ENCODE measurements at places on chromosomes 16 and 17. TPM values are rescaled to one million over a fixed set of nuclear protein-coding genes. Genes with fewer than 3 reads are reported as not detected.

GRCh38 chr16:51383909-51384308, 232.8 kb upstream of the SALL1 start:
- no peaks in the 10 kb centered on the region for H3K36me3 ChIP-seq
- no peaks in the 10 kb centered on the region for H3K4me1 ChIP-seq
- no peak overlapping the region for H3K4me3 ChIP-seq

PAM16 gene
- total RNA-seq: 42.5 TPM

DNA sequence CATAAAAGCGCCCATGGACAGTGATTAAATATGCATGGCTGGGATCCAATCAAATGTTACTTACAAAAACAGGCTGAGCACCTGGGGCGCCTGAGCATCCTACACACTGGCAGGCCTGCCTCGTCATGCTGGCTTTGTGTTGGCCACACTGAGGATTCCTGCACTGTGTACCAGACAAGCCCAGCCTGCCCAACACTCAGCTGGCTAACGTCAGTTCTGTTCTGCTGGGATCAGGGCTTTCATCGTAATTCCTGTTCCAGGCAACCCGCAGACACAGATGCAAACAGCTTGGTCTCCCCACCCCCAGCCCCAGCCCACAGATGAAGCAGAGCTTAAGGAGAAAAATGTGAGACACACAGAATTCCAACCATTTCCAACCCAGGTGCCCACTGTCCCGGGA, 30.7 kb downstream of the PIMREG start:
- peaks cover 2% of the 10 kb centered on the region for H3K4me1 ChIP-seq
- H3K36me3 ChIP-seq: no peaks in the 10 kb centered on the region
- no peaks in the 10 kb centered on the region for H3K27me3 ChIP-seq

DNA sequence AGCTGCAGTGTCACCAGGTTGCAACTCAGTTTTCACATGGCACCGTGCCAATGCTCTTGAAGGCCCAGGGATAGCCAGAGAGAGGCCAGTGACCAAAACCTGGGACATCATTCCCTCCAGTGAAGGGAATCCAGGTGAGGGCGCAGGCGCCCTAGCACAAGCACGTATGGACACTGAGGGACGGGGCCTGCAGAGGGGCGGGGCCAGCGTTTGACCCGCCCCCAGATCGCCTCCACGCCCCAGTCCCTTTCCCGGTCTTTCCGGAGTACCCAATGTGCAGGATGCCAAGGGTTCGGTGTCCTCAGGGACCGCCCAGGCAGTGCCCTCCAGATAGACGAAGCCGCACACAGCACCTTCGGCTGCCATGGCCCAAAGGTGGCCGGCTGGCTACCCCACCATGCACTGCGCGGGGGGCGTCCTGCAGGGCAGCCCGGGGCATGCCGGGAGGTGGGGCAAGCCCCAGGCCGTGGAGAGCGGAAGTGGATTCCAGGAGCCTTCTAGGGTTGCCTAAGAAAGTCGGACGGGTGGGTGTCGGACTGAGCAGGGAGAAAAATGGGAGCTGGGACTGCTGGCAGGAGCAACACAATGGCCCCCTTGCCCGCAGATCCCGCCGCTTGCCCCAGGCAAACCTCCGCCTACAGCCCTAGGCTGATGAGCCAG, 4.6 kb downstream of the SLC12A4 start:
- no peak overlapping the region for H3K27ac ChIP-seq
- no peak for DNase-seq
- peaks cover 7% of the 10 kb centered on the region for H3K36me3 ChIP-seq

DNA sequence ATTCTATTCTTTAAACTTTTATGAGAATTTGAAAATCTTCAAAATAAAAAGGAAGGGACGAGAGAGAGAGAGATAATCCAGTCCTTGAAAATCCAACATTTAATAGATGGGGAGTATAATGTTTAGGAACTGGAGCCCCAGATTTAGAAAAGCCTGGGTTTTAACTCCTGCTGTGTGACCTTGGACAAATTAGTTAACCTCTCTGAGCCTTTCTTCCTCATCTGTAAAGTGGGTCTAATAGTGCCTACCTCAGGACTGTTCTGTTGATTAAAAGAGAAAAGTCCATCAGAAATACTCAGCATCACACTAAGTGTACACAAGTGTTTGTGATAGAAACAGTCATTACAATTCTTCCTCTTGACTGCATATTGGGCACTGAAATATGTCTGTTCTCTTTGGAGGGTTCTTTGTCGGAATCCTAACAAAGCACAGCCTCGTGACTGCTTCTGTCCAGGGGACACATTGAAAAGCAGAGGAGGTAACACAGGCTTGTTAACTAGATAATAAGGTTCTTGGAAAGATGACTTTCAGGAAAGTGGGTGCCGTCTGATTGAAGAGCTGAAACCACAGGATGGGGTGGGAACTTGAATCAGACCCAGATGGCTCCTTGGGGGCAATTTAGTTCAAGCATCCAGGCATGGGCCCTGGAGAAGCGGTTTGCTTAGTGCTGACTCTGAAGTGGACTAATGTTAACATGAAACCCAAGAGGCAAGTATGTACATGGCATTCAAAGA, 128.2 kb downstream of the CLEC16A start:
- H3K27ac ChIP-seq: peak overlapping the region; percentile 77
- H3K36me3 ChIP-seq: peaks cover 25% of the 10 kb centered on the region
- peak overlapping the region; percentile 59 for H3K4me3 ChIP-seq
- peaks cover 67% of the 10 kb centered on the region for H3K4me1 ChIP-seq
- DNase-seq: no peak

DNA sequence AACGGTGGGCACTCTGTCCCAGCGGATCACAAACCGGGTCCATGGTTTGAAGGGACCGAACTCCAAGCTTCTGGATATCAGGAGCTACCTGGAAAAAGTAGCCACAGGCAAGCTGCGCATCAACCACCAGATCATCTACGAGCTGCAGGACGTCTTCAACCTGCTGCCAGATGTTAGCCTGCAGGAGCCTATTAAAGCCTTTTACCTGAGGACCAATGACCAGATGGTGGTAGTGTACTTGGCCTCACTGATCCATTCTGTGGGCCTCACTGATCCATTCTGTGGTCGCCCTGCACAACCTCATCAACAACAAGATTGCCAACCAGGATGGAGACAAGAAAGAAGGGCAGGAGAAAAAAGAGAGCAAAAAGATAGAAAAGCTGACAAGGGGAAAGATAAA, 6.3 kb upstream of the CEP112 start:
- H3K4me1 ChIP-seq: peaks cover 12% of the 10 kb centered on the region
- H3K27ac ChIP-seq: no peak overlapping the region
- no peak for DNase-seq

GRCh38 chr17:12789075-12789480, 220 bp upstream of the ARHGAP44 start:
- H3K4me1 ChIP-seq: peaks cover 2% of the 10 kb centered on the region
- no peak overlapping the region for H3K27ac ChIP-seq
- H3K36me3 ChIP-seq: no peaks in the 10 kb centered on the region
- H3K27me3 ChIP-seq: peaks cover 21% of the 10 kb centered on the region
- DNase-seq: no peak
- peak overlapping the region; percentile 50 for H3K4me3 ChIP-seq

IL21R gene
- total RNA-seq: 27.5 TPM

HSF5 gene
- total RNA-seq: 0.60 TPM

Data from activated naive CD8-positive, alpha-beta T cell treated with anti-CD3 and anti-CD28 coated beads, Interleukin-2, amount 10 ng/mL, durations not matched to agents 7 days and 5 days (primary cell).